ENCODE measurements at places on chromosomes 13 and 19. TPM values are rescaled to one million over a fixed set of nuclear protein-coding genes. Genes with fewer than 3 reads are reported as not detected.

Gene IL17D
- not detected for total RNA-seq

Gene ZNF878
- 0.55 TPM for total RNA-seq

GRCh38 chr19:15934332-15935078 is at the start of gene CYP4F11:
Gene CYP4F11, minus strand, starts transcription at chr19:15934529. Its CDS starts 121 bp downstream, at chr19:15934408.
- H3K27ac ChIP-seq: no peak within 1 kb of the TSS
- H3K36me3 ChIP-seq: no peaks in the 10 kb centered on the region
- no peaks in the 10 kb centered on the region for H3K4me1 ChIP-seq
- no peak within 1 kb of the TSS for H3K4me3 ChIP-seq

DNA sequence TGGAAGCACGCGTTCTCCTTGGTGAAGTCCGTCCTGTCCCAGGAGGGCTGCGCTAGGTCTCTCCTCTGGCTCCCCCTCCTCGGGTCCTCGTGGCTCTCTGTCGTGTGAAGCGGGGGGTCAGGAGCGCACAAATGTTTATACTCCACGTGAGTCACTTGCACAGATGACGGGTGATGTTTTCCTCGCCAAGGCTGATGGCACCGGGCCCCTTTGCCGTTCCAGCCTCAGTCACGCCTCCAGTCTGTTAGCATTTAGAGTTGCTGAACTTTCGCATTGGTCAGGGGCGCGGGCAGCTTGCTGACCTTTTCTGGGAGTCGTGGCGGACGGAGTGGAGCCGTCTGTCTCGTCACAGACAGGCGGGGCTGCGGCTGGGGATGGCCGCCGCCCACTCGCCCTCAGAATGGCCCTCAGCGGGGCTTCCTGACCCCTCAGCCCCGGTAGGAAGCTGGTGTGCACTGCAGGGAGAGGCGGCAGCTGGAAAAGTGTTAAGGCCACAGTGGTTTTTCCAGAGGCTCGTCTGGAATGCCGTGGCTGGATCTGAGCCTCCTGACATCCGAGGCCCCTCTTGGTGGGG is 13.7 kb downstream of the KLHL26 start:
- peak overlapping the region; percentile 83 for H3K27ac ChIP-seq
- peak; percentile 76 for DNase-seq
- H3K4me1 ChIP-seq: peaks cover 6% of the 10 kb centered on the region
- H3K27me3 ChIP-seq: no peaks in the 10 kb centered on the region

GRCh38 chr19:31264041-31264778 is 85.0 kb downstream of the TSHZ3 start:
- peak; percentile 21 for DNase-seq
- H3K4me1 ChIP-seq: no peaks in the 10 kb centered on the region
- H3K36me3 ChIP-seq: no peaks in the 10 kb centered on the region
- no peaks in the 10 kb centered on the region for H3K27me3 ChIP-seq

Measured in uterus (tissue), 4 donors.